ENCODE measurements at places on chromosomes 3 and 15.

DNA sequence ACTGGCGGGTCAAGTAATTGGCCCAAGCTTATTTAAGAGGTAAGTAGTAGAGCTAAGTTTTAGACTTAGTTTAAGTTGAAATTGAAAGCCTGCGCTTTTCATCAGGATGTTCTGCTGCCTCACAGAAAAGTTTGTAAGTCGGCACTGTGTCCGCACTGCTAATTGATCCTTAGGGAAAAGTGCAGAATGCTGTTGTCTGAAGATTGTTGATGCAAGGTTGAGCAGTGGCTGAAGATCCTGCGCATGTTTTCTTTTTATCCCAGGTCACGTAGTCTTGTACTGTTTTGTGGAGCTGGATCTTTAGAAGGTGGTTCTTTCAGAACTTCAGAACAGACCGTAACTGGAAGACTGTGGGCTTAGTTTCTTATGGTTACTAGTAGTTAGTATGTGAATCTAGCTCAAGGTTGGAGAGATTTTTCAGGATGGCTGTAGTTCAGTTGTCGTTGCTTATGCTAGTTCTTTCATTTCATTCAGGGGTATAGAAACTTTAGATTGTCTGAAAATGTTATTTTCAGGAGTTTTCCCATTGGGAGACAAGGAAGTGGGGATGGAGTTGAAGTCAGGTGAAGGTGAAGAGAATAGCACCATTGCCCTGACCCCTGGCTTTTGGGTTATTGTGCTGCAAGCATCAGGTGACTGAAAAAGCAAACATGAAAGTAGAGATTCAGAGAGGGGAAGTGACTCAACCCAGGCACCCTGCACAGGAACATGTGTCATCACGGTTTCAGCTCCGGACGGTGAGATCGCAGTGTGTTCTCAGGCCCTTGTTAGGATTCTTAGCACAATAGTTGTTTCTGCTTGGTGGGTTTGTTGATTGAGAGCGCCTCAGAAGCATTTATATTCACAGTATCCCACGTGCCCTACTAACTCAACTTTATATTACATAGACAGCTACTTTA, 32.8 kb downstream of the AKAP13 start:
- peak; percentile 85 for DNase-seq

DNA sequence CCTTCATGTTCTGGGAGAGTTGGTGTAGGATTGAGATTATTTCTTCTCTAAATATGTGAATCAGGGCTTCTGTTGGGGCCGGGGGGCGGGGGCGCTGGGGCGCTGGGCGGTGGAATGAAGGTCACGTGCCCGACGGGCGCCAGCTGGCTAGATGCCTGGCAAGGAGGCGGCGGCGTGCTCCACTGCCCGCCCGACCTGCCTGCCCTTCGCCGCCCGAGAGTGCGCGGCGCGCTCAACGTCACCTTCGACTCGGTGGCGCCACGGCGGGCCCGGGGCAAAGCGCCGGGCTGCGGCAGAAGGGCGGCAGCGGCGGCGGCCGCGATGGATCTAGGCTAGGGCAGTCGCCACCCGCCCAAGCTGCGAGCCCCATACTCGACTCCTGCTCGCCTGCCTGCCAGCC, 47.0 kb upstream of the LHFPL4 start:
- DNase-seq: no peak

GRCh38 chr3:141793476-141794260, 30.5 kb downstream of the GRK7 start:
- no peak for DNase-seq

DNA sequence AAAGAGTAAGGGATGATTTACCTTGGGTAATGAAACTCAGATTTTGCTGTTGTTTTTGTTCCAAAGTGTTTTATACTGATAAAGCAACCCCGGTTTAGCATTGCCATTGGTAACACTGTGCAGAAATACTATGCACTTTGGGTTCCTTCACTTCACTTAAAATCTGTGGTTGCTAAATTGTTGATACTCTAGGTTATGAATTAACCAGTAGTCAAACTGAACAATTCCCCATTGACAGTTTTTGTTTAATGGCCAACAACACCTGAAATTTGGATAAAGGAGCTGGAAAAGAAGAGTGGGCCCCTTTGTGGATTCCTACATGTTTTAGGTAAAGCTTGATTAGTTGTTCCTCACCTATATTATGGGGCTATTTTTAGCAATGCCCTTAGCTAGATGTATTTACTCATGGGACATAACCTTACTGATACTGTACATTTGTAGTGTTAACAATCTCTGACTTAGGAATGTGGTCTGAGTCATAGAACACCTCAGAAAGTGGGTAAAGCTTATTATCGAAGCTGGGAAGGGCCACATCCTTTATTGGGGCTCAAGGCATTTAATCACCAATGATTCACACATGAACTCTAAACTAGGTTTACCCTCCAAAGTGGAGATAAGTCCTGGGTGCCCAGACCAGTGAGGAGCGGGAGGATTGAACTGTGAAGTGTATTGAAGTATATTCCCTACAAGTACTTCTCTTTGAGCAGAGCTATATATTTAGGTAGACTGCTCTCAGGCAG, 29.5 kb upstream of the THRB start:
- DNase-seq: peak; percentile 87
